ENCODE measurements at places on chromosomes 1 and 21. TPM values are rescaled to one million over a fixed set of nuclear protein-coding genes. Genes with fewer than 3 reads are reported as not detected.
A peak's percentile ranks its signal among the peaks of the same experiment; 100 is the strongest.

BMP8B gene
- total RNA-seq = 2.7 TPM

GRCh38 chr1:236425031-236425663 lies 31.1 kb downstream of the EDARADD start:
- DNase-seq = peak; percentile 27

DNA sequence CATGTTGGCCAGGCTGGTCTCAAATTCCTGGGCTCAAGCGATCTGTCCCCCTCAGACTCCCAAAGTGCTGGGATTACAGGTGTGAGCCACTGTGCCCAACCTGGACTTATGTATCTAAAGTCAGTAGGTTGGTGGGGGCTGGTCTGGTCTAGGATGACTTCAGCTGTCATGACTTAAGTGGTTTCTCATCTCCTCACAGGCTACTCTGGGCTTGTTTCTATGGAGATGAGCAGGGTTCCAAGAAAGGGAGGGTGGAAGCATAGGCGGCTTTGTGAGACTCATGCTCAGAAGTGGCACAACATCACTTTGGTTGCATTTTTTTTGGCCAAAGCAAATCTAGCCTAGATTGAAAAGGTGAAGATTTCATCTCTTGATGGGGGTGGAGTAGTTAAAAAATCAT lies 115.9 kb upstream of the IVNS1ABP start:
- no peak for DNase-seq

DNA sequence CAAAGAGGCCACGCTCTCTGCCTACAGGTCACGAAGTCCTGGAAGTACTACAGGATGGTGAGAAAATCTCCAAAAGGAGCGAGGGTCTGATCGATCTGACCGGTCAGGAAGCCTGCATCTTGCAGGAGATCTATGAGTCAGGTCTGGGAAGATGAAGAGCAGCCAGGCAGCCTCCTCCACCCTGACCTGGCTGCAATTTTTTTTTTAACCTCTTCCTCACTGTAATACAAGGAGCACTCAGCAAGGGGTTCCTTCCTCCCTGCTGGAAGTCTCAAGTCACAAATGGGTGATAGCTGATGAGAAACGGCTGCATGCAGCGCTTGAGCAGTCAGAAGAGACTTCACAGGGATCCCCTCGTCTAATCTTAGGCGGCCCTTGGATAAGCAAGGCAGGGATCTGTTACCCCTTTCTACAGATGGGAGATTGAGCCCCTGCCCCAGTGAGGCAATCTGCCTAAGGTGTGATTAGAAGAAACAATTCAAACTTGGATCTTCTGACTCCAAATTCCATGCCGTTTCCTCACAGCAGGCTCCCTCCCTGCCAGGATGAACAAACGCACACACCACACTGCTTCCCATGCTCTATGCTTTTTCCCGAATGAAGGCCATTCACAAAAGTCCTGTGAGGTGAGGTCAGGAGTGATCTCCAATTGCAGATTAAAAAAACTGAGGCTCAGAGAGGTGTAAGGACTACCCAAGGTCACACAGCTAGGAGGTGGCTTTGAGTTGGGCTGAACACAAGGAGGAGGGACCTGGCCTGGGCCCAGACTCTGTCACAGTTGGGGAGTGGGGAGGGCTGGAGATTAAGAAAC lies 48.3 kb downstream of the ECE1 start:
- no peak for DNase-seq

- DNase-seq = no peak
These were observed 142.9 kb downstream of the APP start for GRCh38 chr21:26027696-26028095.

OR2AK2 gene
- not detected for total RNA-seq

DNA sequence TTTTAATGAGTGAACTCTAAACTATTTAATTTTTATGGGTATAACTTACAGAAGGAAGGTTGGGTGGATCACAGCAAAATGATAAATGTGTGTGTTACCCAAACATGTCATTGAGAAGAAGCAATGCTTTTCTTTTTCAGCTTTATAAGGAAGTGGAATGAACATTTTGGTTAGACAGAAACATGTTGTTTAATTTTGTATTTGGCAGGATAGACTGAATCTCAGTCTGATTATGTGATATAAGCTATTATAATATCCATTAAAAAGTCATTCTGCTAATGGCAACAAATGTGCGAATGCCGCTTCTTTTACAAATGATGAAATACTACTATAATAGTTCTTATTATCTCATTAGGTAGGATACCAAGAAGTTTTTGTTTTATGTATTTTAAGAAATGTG lies 281.9 kb upstream of the ZRANB2 start:
- DNase-seq = no peak

DNA sequence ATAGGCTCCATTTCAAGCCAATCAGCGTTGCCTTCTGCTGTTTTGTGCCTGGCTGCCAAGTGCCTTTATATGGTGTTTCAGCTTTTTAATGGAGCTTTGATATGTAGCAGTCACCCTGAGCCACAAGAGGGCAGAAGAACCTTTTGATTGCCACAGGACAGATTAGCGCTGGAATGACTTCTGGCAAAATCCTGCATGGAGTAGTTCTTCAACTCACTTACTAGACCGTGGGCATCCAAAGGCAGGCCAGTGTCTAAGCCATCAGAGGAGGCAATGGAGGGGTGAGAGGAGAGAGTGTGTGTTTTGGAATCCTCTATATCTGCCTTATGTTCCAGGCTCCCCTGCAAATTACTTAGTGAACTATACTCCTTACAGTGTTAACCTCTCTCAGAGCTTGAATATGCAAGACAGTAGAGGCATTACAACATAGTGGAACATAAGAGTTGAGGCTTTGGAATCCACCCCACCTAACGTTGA lies 56.2 kb downstream of the ST3GAL3 start:
- peak; percentile 96 for DNase-seq

GRCh38 chr1:170666541-170667254 lies 2.8 kb downstream of the PRRX1 start:
- DNase-seq = no peak

C1QA gene
- 15.8 TPM for total RNA-seq

WLS gene
- 140 TPM for total RNA-seq

RGSL1 gene
- total RNA-seq = not detected

CFHR3 gene
- total RNA-seq = 0.51 TPM

- DNase-seq = no peak
These were observed 385.6 kb upstream of the PKN2 start for GRCh38 chr1:88298506-88298905.

- DNase-seq = no peak
These were observed 430.1 kb downstream of the KCNT2 start for GRCh38 chr1:196178083-196178635.

GRCh38 chr21:41068967-41069642 lies 98.9 kb upstream of the BACE2 start:
- DNase-seq = peak; percentile 93

GRCh38 chr1:231512147-231512698 lies 16.2 kb upstream of the TSNAX start:
- DNase-seq = no peak

GRCh38 chr1:64199154-64199553 lies 4.3 kb upstream of the UBE2U start:
- DNase-seq = no peak

FHAD1 gene
- total RNA-seq = 3.8 TPM
